ENCODE measurements at places on chromosomes 7 and 10.

DNA sequence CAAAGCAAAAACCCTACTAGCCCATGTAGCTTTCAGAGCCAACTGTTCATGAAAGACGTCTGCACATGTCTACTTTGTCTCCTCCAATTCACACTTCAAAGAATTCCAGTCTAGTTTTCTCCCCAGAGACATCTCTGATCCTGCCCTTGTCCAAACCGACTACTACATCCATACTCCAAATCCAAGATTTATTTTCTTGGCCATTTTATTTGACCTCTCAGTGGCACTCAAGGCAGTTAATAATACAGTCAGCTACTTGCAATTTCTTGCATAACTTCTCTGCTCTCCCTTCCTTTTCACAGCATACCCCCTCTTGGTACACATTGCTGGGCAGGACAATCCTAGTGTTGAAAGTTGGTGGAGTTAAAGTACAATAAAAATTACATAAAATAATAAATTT, 170.9 kb upstream of the INHBA start:
- DNase-seq: no peak

GRCh38 chr7:86320341-86320740, 323.4 kb upstream of the GRM3 start:
- no peak for DNase-seq

DNA sequence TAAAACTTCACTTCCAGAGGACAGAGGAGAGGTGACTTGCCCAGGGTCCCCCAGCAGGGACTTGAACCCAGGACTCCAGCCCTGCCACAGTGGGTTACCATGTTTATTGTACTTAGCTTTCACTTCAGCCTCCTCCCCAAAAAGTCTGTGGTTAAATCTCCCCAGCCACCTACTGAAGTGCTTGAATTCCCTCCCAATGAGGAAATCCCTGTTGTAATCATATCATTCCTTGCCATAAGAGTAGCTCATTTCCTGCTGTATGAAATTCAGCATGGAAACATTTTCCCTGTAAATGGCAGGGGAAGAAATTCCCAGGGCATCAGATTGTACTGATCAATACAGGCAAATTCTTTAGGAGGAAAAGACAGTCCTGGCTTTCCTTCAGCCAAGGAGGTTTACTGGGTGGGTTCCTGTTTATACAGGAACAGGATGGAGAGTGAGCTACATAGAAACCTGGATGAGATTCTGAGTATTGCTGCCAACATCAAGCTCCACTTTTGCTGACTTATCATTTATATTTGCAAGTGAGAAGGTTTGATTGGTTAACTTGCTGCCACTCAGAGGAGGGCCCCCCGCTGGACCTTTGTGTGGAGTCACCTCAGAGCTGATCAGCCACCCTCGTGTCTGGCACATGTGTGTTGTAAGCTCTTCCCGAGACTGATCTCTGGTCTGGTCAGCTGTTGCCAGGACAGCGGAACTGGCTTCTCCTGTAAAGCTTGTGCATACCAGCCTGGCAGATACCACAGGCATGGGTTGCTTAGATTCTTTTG, 16.4 kb upstream of the PDZD8 start:
- no peak for DNase-seq

DNA sequence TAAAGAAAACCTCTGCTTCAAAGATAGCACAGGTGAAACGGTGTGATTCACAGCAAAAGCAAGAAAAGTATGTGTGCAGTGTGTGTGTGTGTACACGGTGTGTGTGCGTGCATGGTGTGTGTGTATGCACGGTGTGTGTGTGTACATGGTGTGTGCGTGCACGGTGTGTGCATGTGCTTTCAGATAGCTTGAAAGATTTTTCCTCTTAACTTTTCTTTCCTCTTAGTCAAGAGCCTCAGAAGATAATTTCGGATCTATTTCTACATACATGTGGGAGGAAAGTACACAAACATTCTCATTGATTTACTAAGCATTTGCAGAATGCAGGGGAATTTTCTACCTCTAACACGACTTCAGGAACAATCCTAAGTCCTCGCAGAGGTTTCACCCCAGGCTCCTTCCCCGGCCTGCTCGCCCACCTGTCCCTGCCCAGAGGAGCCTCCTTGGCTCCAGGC, 2.9 kb downstream of the FGFR2 start:
- no peak for DNase-seq

DNA sequence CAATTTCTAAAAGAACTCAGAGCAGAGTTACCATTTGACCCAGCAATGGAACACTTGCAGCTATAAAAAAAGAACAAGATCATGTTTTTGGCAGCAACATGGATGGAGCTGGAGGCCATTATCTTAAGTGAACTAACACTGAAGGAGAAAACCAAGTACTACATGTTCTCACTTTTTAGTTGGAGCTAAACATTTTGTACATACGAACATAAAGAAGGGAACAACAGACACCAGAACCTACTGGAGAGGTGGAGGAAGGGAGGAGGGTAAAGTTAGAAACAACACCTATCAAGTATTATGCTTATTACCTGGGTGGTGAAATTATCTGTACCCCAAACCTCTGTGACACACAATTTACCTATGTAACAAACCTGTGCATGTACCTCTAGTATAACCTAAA, 329.5 kb downstream of the ATRNL1 start:
- no peak for DNase-seq

Measured in C1 segment of cervical spinal cord (tissue), 14 donors.